ENCODE measurements at places on chromosomes 5 and 9. TPM values are rescaled to one million over a fixed set of nuclear protein-coding genes. Genes with fewer than 3 reads are reported as not detected.

LHX3 gene
- total RNA-seq, result not detected

GDA gene
- not detected for total RNA-seq

COL5A1 gene
- 91.3 TPM for total RNA-seq

GRCh38 chr9:16254674-16255073 is 615.8 kb downstream of the BNC2 start:
- DNase-seq, result no peak

GRCh38 chr5:150026682-150027172 is 26.2 kb downstream of the HMGXB3 start:
- no peak for DNase-seq

GRCh38 chr9:122050167-122050566 is 42.9 kb downstream of the TTLL11 start:
- DNase-seq, result no peak
